ENCODE measurements at places on chromosomes 7 and 10. TPM values are rescaled to one million over a fixed set of nuclear protein-coding genes. Genes with fewer than 3 reads are reported as not detected.

The SPDYE9 gene
- not detected for total RNA-seq

The GSTO2 gene
- total RNA-seq, result 41.8 TPM

The GIMAP5 gene
- total RNA-seq, result 0.64 TPM

The NPFFR1 gene
- not detected for total RNA-seq

The RNF32 gene
- total RNA-seq, result 2.8 TPM

The MACROH2A2 gene
- total RNA-seq, result 17.6 TPM

The SPOCK2 gene
- 14.2 TPM for total RNA-seq

The ELFN1 gene
- not detected for total RNA-seq

The C7orf57 gene
- 0.21 TPM for total RNA-seq

The WDFY4 gene
- total RNA-seq, result under 0.01 TPM

The CYP2C19 gene
- not detected for total RNA-seq

The ITGA8 gene
- not detected for total RNA-seq

The ITGB8 gene
- total RNA-seq, result 24.9 TPM

The HTR7 gene
- 32.0 TPM for total RNA-seq

The LIPK gene
- 0.48 TPM for total RNA-seq

The GPR146 gene
- 2.8 TPM for total RNA-seq

The AUTS2 gene
- total RNA-seq, result 8.7 TPM

The ADARB2 gene
- total RNA-seq, result under 0.01 TPM

Data from tracheal epithelial cell (primary cell).